Fibroblast of the conjunctiva (primary cell): ENCODE measurements at places on chromosomes 12 and 14.

DNA sequence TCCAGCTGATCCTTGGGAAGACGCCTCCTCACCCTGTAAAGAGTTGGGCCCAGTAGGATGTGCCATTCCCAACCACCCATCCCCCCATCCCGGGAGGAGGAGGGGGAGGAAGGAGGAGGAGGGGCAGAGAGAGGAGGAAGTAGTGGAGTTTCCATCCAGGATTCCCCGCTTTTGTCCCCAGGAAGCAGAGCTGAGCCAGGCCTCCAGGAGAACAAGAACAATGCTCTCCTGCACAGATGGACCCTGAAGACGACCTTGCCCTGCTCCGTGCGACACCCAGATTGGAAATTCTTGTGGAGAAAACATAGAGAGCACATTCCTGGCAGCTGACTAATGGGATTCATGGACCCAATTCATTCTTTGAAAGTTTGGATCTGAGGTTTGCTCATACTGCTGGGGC is 132.3 kb upstream of the CRY1 start:
- no peak for DNase-seq

DNA sequence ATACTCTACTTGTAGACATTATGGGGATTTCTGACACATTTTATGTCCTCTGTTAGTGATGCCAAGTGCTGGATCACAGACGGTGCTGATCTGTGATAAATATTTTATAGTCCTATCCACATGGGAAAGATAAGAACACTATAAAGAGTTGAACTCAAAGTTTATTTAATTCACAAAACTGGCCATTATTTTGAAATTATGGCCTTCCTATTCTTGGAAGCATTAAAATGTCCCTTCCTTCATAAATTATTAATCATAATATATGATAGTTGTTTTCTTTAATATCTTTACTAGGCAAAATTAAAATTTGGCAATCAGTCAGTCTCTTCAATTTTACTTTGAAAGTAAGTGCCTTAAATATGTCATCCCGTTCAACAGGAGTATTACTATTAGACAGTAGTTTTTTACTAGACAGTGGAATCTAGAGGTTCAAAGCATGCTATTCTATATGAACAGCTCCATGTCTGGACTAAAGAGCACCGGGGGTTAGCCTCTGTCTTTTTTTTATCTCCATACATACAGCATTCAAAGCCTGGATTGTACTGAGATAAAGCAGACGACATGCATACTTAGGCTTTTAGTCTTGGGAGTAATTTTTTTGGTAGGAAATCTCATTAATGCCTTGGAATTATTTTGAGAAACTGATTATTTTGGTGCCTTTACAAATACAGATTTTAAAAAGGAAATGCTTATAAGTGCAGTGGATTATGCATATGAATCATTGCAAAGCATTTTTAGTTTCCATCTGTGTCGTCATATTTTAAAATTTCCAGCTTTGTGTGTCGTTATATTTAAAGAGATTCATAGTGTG is 306.1 kb upstream of the RGS6 start:
- no peak for DNase-seq

GRCh38 chr12:90428881-90429280 is 526.1 kb downstream of the CCER1 start:
- no peak for DNase-seq

- DNase-seq: peak; percentile 47
These were observed 86.5 kb downstream of the CAND1 start for GRCh38 chr12:67355428-67356379.

GRCh38 chr12:30191696-30192455 is 408.1 kb upstream of the TMTC1 start:
- DNase-seq: no peak

DNA sequence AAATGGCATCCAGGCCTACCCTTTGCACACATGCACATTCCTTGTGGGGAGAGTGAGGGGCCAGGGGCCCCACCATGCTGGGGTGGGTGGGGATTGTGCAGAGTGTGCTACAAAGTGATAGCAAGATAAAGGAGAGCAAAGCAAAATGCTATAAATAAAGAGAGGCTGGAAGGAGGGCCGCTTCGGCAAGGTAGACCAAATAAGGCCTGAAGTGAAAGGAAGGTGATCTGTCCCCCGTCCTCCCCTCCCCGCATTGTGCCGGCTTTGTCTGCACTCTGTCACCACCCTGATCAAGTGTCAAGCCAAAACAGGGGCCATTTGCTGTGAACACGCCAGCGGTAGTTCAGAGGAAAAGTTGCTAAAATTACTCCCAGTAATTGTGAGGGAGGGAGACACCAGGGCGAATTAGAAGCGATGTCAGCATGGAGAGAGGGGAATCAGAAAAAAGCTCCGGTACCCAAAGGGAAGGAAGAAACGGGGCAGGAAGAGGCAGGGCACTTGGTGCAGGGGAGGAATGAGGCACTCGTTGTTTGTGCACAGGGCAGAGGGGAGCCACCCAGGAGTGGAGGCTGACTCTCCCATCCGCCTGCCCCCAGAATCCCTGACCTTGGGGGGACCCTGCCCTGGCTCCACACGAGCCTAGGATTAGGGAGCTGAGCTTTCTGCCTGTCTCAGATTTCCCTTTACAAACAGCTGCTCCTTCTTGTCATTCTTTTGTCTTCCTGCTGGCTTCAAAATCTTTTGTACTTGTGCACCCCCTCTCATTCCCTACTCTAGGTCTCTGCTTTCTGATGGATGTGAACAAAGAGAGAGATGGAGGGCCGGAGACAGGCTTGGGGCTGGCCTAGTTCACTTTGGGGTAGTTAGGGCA is 2.9 kb upstream of the MYH7 start:
- no peak for DNase-seq

DNA sequence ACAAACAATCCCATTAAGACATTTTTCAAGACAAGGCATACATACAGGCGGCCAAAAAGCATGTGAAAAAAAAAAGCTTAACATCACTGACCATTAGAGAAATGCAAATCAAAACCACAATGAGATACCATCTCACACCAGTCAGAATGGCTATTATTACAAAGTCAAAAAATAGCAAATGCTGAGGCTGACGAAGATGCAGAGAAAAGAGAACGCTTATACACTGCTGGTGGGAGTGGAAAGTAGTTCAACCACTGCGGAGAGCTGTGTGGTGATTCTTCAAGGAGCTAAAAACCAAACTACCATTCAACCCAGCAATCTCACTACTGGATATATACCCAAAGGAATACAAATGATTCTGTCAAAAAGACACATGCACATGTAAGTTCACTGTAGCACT is 216.7 kb downstream of the FOXG1 start:
- DNase-seq: no peak

- no peak for DNase-seq
These were observed 85.5 kb downstream of the TESC start for GRCh38 chr12:117013726-117014125.

DNA sequence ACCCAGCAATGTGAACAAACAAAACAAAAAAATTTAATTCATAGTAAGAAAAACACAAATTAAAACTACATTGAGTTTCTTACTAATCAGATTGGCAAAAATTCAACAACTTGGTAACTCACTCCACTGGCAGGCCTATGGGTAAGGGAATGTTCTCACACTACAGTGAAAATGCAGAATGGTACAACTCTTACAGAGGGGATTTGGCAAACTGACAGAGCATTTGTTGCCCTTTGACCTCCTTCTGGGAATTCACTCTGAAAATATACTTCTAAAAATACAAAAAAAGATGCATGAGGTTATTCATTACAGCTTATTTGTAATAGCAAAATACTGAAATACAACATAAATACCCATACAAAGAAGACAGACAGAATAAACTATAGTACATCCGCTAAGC is 32.8 kb downstream of the ABCD2 start:
- DNase-seq: no peak

- DNase-seq: no peak
These were observed 9.2 kb upstream of the VPS33A start for GRCh38 chr12:122275459-122275858.

DNA sequence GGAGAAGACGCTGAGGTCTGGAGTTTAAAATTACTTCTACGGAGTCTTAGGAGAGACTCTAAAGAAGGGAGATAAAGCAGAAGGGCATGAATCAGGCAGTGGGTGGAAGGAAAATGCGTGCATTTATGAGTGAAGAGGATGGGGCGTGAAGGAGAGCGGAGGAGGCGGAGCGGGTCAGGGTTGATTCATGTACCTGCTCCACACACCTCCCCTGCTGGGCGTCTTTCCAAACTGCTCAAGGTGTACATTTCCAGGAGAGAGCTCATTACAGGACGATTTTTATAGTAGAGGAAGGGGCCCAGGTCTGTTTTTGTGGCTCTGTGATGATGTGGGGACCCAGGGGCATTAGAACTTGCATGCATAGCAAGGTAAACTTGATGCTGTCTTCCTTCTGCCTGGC is 65.0 kb upstream of the ASPG start:
- DNase-seq: no peak

- DNase-seq: peak; percentile 30
These were observed 277.9 kb upstream of the FLRT2 start for GRCh38 chr14:85252011-85252410.

GRCh38 chr12:3204143-3204542 is 127.0 kb downstream of the TSPAN9 start:
- DNase-seq: no peak

- no peak for DNase-seq
These were observed 188.7 kb upstream of the TMEM260 start for GRCh38 chr14:56390859-56391258.

- DNase-seq: no peak
These were observed 56.9 kb upstream of the DCN start for GRCh38 chr12:91239481-91239880.

DNA sequence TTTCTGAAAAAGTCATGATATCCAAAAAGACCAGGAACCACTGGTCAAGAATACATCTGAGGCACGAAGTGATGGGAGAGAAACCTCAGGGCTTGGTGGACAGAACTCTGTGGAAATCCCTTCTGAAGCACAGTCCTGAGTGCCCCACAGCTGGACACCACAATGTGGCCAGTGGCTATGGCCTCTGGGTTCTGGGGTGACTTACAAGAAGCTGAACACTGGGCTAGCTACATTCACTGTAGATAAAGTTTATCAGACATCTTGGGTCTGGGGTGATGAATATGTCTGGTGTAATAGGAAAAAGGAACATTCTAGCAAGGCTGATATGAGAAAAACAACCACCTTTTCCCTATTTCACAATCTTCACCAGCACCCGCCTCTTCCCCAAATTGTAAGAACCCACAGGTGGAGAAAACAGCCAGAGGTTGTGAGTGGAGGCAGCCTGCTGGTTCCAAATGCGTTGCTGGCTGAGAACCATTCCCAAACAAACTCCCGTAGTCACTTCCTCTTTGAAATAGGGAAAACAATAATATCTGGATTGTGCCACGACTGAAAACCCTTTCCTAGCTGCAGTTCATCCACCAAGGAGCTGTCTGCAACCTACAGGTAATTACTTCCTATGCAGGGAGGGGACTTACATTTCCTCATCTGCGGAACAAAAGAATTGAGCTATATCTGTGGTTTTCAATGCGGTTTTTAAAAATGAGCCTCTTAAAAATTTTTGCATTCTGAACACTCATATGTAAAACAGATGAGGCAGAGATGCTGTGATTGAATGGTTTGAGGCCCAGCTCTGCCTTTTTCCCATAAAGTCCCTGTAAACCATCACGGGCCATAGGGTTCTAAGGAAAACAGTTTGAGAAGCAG is 193.6 kb downstream of the SLC41A2 start:
- DNase-seq: no peak
